ENCODE measurements at places on chromosomes 6 and 20.

- DNase-seq, result no peak
Measured at GRCh38 chr20:31684153-31685015, 38.3 kb downstream of the BCL2L1 start.

GRCh38 chr6:99412065-99412464 lies 13.0 kb downstream of the PNISR start:
- DNase-seq, result no peak

GRCh38 chr6:25641940-25642666 lies 9.9 kb upstream of the SCGN start:
- no peak for DNase-seq

DNA sequence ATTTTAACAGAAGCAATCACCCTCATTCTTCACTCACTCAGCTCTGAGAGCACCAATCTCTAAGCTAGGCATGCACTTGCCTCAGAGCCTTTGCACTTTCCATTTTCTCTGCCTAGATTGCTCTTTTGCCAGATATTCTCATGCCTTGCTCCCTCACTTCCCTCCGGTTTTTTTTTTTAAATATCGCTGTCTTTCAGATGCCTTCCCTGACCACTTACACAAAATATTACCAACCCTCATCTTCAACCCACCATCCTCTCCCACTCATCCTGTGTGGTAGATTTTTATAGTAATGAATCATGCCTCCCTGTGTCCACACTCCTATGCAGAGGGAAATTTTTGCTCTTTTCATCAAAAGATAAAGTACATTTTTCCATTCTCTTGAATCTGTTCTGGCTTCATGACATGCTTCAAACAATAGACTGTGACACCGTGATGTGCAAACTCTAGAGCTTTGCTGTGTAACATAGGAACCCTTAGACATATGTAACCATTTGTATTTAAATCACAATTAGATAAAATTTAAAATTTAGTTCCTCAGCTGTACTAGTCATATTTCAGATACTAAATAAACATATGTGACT lies 437.1 kb downstream of the UTRN start:
- no peak for DNase-seq

DNA sequence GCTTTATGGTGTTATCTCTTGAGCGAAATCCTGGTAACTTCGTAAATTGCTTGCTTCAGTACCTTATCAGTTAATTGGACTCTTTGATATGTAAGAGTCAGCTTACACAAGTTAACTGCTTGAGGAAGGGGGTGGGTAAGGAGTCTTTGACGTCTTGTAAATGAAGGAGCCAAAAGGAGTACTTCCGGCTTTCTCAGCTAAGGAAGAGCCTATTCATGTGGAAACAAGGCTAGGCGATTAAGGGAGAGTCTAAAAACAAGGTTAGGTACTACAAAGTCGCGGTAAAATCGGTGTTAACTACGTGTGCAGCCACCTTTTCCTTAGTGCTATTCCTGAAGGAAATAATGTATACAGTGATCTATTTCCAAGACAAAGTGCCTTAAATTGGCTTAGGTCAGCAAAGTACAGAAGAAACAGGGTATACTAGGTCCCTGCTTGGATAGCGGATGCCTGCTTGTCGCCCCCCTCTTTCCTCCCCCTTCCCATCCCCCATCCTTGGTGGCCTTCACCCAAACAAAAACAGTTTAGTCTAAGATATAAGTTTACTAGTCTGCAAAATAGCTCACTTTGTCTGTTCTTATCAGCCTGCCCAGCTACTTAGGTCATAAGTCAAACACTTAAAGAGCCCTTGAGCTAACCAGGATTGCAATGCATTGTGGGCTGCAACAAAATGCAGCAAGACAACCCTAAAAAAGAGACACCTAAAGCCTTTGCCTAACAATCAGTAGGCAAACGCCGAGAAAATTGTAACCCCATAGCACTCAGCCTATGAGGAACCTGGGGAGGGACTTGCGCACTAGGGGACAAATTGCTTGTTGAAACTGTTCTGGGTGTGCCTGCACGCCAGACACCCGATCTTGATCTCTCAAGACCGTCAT lies 147.3 kb downstream of the TRIM27 start:
- DNase-seq, result no peak

GRCh38 chr20:50385733-50386640 lies 124.2 kb upstream of the PTPN1 start:
- DNase-seq, result no peak

- DNase-seq, result no peak
Measured at GRCh38 chr6:51027283-51028065, 208.8 kb downstream of the TFAP2B start.

DNA sequence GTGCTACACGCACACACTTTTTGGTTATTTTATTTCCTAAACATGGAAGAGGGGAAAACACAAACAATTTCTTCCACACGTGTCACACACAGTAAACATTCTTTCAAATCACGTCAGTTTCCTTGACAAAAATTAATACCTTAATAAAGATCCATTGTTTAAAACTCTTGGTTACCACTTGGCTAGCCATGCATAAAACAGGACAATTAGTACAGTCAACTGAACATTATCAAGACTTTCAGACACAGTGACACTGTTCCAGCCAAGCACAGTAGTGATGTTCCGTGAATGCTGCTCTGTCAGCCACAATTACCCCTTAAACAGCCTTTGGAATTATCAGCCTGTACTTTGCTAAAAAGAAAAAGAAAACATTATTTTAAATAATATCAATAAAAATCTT lies 50.8 kb downstream of the GMDS start:
- DNase-seq, result no peak

GRCh38 chr6:142376800-142377496 lies 75.1 kb downstream of the ADGRG6 start:
- DNase-seq, result no peak

GRCh38 chr6:136550330-136551071 lies at the start of gene MAP7:
MAP7 (minus strand) TSS chr6:136550422; CDS start chr6:136550408, 14 bp downstream.
- DNase-seq, result peak; percentile 44

- no peak for DNase-seq
Measured at GRCh38 chr6:84467296-84467695, 239.9 kb upstream of the CEP162 start.

- no peak for DNase-seq
Measured at GRCh38 chr6:64254558-64254957, 619.0 kb downstream of the PHF3 start.

- DNase-seq, result no peak
Measured at GRCh38 chr6:52964318-52964717, 30.8 kb downstream of the GSTA4 start.

DNA sequence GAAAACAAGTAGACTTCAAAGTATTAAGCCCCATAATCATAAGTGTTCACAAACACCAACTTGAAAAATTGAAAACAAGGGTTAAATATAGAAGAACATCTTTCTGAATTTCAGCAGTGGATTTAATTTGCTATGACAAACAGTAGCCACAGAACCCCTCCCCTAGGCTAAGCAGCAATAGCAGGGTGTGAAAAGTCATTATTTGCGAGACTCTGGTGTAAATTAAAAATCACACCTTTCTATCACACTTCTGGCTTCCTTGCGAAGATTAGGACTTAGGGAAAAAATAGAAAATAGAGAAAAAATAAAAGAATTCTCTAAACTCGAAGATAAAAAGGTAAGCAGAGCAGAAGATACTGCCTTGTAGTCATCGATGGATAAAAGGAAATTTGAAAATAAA lies 6.1 kb downstream of the SAMD3 start:
- DNase-seq, result no peak

DNA sequence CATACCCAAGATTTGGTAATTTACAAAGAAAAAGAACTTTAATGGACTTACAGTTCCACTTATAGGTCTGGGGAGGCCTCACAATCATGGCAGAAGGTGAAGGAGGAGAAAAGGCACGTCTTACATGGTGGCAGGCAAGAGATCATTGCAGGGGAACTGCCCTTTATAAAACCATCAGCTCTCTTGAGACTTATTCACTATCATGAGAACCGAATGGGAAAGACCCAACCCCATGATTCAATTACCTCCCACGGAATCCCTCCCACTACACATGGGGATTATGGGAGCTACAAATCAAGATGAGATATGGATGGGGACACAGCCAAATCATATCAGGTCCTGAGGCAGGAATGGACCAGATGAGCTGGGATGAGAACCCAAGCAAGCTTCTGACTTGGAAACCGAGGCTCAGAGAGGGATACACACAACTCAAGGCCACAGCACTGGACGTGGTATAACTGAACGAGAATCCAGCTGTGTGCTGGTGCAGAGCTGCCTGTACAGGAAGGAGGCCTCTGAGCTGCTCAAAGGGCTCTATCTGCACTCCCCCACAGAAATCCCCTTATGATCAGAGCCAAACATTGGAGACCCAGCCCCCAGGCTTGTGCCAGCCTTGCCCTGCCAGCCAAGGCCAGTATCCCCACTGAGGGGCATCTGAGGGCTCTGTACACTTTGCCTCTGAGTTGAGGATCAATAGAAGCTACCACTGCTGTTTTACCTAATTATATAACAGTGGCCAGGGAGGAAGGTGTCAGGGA lies 137.8 kb downstream of the CEBPB start:
- DNase-seq, result no peak

- DNase-seq, result no peak
Measured at GRCh38 chr6:110269623-110270022, 88.5 kb downstream of the METTL24 start.

GRCh38 chr6:129508477-129509145 lies 201.4 kb downstream of the ARHGAP18 start:
- no peak for DNase-seq

GRCh38 chr6:105753620-105754211 lies 332.4 kb upstream of the PRDM1 start:
- DNase-seq, result no peak

DNA sequence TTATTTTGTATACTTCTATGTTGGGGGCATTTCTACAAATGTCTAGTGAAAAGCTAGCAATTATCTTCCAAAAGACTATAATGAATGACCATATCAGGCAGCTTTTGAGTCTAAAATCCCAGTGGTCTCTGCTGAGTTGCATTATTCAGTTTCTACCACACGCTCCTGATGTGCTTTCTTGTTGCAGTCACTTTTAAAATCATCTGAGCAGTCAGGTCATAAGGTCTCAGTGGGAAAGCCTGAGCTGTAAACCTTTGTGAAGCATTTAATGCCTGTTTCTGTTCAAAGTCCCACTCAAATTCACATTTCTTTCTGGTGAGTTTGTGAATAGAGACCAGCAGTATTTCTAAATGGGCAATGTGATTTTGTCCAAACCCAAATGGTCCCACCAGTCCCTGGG lies 1681.5 kb downstream of the HACE1 start:
- DNase-seq, result no peak

DNA sequence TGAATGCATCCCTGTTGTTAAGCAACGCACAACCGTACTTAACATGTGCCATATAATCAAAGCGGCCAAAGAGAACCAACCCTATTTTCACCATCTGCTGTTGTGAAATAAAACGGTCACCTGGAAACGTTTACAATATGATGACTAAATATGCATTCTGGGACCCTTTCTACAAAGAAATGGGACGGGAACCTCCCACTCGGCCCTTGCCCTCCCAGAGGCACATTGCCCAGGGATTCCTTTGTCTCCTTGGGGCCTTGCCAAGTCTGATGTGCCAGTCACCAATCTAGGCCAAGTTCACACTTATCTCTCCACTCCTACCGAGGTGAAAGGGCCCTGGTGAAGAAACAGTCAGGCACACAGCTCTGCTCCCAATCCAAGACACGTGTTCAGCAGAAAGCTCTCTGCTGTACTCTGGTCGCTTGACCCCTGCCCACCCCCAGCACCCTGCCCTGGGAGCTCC lies 427.4 kb upstream of the JARID2 start:
- no peak for DNase-seq
